Stimulated activated CD8-positive, alpha-beta memory T cell treated with anti-CD3 and anti-CD28 coated beads, Interleukin-7, amount 100 ng/mL, for 1 hour (primary cell): ENCODE measurements at places on chromosomes 1 and 21.

- DNase-seq, result no peak
These were observed 28.8 kb upstream of the MTMR11 start for GRCh38 chr1:149965440-149965839.

DNA sequence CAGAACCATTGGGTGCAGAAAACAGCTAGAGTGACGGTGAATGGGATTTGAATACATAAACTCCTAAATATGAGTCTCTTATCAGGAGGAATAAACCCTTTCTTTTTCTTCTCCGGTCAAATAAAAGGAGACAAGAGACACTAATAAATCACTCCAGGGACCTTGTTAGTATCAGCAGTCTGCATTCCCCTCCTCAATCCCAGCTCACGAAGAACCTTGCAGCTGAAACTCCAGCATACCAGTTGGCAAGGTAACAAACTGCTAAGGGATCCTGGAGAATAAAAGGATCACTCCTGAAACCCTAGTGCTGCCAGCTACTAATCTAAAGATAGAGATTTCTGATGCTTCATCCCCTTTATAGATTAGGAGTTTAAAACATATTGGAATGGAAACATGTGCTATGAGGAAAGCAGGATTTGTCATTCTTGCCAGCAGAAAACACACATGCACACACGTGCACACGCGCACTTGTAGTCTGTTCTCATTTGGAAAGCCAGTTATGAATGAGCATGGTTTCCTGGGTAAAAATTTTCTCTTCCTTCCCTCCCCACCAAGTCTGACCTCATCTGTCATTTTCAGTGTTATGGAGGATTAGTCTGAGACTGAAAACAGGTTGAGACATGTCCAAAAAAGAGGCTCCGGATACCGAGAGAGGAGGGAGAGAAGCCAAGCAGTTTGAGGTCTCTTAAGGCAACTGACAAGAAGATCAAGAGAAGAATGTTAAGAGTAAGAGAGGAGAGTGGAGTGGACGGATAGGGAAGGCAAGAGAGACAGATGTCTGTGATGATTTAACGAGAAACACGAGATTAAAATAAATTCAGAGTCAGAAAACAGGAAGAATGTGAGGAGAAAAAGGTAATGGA is 10.9 kb downstream of the IER5 start:
- DNase-seq, result no peak

DNA sequence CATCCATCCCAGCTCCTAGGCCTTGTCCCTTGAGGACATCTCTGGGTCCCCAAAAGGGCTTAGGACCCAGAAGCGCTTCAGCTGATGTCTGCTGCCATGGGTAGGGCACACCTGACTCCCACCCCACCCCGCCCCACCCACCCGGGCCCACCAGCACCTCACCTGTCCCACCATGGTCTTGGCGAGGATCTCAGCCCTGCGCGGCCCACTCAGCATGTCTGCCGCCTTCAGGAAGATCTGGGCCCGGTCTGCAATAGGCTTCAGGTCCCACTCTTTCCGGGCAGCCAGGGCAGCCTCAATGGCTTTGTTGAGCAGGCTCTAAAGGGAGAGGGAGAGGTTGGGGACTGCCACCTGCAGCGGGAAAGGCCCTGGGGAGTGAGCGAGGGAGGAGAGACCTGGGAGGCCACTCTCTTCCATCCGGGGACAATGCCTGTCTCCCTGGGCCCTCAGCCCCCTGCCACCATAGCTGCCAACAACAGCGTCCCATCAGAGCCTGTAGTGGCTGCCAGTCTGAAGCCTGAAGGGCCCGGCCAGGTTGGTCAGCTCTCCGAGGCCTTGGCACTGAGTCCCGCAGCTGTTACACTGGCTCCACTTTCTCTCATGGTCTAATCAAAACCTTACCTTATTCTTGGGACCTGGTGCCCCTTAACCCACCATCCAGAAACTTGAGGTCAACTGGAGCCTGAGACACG is 16.9 kb downstream of the ALDH4A1 start:
- DNase-seq, result no peak

DNA sequence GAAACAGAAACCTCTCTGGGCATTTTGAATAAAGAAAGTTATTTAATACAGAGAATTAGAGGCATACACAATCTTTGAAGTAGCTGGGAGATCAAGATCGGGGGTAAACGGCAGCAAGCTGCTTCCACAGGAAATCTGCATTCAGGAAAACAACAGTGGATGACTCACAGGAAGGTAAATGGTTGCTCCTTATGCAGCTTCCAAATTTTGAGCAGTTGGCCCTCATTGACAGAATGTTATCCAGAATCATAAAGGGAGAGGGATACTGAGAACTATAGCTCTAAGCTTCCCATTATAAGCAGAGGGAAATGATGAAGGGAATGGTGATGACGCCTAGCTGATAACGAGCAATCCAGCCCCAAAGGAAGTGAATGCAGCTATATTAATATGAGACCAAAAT is 28.6 kb downstream of the ZMYND12 start:
- DNase-seq, result no peak

- peak; percentile 25 for DNase-seq
These were observed at the start of gene CACHD1 for GRCh38 chr1:64469977-64470664. Gene CACHD1 (plus strand): TSS chr1:64470129. CDS start chr1:64470745, 616 bp downstream.

DNA sequence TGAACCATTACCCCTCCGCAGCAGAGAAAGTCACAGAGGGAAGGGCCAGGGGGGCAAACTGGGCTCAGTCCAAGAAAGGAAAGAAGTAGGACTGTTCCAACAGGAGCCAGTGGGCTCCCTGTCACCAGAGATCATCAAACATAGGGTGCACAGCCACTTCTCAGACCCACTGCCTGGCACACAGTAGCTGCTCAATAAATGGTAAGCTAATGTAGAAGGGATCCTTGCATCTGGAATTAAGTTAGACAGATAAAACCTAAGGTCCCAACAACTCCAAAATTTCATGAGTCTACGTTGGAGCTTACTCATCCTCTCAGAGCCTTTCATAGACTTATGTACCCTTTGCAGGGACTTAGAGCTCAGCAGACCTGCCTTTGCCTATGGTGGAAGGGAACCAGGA is 3.5 kb downstream of the BLACAT1 start:
- DNase-seq, result no peak
